ENCODE measurements at places on chromosomes 3 and 15.

- DNase-seq: no peak
Observed at GRCh38 chr15:89978914-89979313, 22.2 kb upstream of the ZNF710 start.

DNA sequence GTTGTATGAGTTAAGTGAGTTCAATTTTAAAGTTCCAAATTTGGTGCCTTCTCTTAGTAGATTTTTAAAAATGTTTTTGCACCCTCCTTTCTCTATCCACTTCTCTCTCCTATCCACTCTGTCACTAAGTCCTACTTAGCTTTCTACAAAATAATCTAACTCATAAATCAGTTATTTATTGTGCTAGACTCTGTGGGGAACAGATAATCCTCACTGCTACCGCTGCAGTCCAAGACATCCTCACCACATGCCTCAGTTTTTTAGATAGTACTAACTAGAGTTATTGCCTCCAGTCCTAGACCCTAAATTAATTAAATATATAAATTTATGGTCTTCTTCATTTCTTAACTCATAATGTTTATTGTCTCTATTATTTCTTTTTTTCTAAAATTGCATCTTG is 576.3 kb downstream of the GRM7 start:
- DNase-seq: no peak

DNA sequence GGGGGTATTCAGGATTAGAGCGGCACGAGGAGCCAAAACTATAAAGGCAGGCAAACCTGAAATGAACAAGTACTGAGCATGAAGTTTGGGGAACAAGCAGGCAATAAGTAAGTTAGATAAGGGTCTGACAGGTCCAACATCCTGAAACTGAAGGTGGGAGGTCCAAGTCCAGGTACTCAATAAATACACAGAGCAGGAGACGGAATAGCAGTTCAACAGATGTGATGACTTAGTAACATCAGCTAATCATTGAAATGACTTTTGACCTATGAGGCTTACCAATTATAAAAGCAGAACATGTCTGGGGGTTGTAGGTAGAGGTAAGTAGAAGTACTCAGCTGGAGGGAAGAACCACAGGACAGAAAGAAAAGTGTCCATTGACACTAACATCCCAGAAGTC is 132.8 kb upstream of the PDZRN3 start:
- DNase-seq: no peak

- DNase-seq: no peak
Observed at GRCh38 chr3:124648551-124648950, 81.7 kb upstream of the UMPS start.

DNA sequence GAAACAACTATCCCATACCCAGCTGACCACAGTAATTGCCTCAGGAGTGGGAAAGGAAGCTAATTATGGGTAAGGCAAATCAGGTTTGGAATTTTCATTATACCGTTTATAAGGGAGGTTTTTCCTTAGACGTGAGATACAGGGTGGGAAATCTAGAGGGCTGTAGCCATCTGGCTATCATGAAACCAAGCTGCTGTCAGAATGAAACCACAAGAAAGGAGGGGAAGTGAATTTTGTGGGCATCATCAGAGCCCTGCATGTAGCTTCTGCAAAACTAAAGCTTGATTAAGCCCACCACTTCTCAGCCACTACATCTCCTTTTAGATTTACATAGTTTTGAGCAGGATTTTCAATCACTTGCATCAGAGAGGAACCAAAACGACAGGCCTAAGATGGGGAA is 893.5 kb downstream of the TUSC7 start:
- no peak for DNase-seq

- no peak for DNase-seq
Observed at GRCh38 chr3:134104031-134104430, 74.3 kb upstream of the SLCO2A1 start.

DNA sequence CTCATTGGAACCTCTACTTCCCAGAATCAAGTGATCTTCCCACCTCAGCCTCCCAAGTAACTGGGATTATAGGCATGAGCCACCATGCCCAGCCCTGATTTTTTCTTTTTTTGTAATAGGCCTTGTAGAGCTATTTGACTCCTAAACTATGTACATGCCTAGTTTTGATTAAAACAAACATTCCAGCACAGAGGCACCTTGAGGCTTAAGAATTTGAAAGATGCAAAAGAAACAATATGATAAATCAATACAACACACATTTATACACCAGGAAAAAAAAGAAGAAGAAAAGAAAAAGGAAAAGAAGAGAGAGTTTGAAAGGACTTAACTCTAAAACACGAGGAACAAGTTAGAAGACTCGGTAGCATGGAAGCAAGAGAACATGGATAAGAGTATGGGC is 13.9 kb upstream of the FRMD5 start:
- DNase-seq: no peak

GRCh38 chr3:124115279-124115678 is 123.4 kb upstream of the ROPN1 start:
- no peak for DNase-seq

- no peak for DNase-seq
Observed at GRCh38 chr3:71050538-71051258, 532.8 kb downstream of the FOXP1 start.

- DNase-seq: no peak
Observed at GRCh38 chr3:114442246-114442645, 148.4 kb downstream of the TIGIT start.

DNA sequence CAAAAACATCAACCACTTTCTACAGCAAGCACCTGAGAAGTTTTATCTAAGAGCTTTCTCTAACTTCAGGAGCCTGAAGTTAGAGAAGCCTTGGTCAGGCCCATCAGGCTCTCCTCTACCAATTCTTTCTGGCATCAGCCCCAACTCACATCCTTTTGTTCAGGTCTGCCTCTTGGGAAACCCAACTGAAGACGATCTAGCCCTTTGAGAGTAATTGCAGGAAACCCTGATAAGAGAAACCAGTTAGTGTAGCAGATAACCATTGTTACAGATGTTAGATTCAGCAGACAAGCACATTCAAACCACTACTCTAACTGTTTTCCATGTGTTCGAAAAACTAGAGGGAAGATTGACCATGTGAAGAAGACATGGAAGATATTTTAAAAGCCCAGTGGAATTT is 27.0 kb upstream of the DYNC1LI1 start:
- no peak for DNase-seq

DNA sequence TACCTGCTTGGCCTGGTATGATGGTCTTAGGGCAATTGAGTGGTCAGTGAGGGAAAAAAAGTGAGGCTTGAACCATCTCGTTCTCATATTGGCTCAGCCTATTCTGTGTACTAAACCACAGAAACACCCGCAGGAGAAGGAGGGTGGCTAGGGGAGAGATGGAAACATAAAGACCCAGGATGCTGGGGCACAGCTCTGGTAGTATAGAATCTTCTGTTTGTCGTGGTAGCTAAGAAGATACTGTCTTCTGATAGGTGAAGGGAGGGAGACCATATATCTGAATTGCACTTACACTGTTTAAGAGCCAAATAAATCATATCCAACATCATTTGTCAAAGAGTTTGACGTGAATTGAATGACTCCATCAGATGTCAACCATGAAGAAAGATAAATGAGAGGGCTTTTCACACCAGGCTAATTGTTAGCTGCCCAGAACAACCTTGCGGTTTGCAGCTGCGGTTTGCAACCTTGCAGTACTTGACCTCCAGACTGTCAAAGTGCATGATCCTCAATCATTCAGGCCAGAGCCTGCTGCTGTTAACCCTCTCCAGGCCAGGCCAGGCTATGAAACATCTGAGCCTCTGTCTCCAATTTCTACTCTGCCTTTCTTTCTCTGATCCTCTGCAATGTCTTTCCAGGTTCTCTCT is 40.9 kb upstream of the PIK3R4 start:
- no peak for DNase-seq

GRCh38 chr15:98959640-98960007 is 48.0 kb downstream of the PGPEP1L start:
- no peak for DNase-seq

GRCh38 chr15:76439542-76439941 is 103.0 kb downstream of the ISL2 start:
- DNase-seq: no peak

- no peak for DNase-seq
Observed at GRCh38 chr15:94234300-94234699, 2.9 kb downstream of the MCTP2 start.

GRCh38 chr15:52518487-52519371 is 10.0 kb downstream of the MYO5A start:
- DNase-seq: no peak

- DNase-seq: no peak
Observed at GRCh38 chr3:52070724-52071621, 14.6 kb upstream of the DUSP7 start.

DNA sequence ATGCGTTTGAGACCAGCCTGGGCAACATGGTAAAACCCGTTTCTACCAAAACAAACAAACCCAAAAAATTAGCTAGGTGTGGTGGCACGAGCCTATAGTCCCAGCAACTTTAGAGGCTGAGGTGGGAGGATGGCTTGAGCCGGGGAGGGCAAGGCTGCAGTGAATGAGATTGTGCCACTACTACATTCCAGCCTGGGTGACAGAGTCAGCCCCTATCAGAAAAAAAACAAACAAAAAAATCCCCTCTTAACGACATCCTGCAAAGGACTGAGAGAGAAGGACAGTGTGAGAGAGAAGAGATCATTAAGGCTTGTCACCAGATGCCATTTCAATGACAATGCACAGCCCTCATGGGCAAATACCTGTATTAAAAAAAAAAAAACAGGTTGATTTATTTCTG is 266.7 kb upstream of the ATP10A start:
- DNase-seq: no peak

- no peak for DNase-seq
Observed at GRCh38 chr3:148680289-148680688, 17.4 kb upstream of the AGTR1 start.

DNA sequence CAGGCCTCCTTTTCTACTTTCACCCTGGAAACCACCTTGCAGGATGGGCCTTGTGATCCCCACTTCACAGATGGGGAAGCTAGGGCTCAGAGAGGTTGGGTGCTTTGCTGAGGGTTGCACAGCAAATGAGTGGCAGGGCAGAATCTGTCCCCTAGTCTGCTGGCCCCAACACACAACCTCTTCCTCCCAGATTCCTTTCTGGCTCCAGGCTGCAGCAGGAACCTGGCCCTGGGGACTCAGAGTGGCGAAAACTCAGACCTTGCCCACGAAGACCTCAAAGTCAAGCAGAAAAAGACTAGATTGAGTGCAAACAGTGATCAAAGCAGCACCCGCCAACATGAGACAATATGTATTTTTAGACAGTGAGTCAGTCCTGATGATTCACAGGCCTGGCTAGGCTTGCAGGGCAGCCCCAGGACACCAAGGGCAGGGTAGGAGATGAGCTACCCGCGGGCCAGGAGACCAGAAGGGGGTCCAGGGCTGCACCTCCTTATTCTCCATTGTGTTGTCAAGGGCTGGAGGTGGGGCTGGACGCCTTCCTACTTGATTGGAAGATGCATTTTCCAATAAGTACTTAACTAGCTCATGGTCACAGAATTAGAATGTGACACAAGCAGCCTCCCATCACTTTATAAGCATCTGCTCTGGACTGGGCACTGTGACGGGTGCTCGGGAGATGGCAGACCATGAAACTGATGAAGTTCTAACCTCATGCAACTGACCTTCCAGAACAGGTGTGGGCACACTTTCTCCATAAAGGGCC is 23.9 kb downstream of the GOLGA6L2 start:
- no peak for DNase-seq

DNA sequence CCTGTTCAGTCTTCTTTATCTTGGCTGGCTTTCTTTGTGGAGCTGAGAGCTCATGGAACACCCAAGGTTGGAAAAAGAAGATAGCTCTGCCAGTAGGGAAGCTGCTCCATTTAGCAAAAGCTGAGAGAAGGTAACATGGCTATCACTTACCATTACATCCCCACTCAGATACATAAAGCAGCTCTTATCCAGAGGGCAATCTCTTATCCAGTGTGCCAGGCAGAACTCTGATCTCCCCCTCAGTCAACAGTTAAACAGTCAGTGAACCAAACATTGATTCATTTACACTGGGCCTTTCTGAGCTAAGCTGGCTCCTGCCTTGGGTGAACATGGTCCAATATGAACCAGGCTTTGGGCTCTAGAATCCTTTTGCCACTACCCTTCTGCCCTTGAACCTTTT is 624.2 kb downstream of the NTRK3 start:
- DNase-seq: no peak

DNA sequence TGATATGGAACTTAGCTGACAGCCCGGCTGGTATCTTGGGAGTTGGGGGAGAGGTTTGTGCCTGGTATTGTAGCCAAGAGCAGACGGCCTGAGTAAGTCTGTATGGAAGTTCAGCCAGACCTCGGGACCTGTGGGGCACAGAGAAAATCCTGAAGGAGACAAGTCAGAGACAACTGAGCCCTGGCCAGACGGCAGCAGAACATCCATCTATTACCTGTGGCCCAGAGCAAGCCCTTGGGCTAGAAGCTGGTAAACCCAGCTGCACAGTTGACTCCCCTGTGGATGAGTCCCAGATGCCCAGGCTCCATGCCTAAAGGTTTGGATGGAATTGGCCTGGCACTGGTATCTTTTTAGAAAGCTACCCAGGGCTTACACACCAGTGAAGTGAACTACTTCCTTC is 70.4 kb upstream of the DLG1 start:
- no peak for DNase-seq

- DNase-seq: no peak
Observed at GRCh38 chr3:186185194-186185787, 76.4 kb upstream of the ETV5 start.

GRCh38 chr3:190307164-190307545 is 15.1 kb downstream of the CLDN1 start:
- DNase-seq: no peak

- DNase-seq: no peak
Observed at GRCh38 chr15:62147551-62147950, 17.5 kb downstream of the C2CD4B start.

DNA sequence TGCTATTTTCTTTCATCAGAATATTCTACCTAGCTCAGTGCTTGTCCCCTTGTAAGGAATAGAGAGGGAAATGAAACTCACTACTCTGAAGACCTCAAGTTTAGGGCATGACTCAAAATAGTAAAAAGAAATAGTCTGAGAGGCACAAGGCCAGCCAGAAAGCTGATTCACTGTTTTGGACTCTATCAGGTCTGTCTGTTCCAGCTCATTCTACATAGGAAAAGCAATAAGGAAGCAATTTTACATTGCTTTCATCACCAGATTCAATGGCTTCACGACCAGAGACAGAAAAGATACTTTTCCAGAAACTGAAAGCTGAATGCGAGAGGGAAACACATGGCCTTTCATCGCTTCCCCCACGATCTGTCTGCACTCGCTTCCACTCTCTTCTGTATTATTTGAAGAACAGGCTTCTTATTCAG is 276.0 kb downstream of the GBE1 start:
- DNase-seq: no peak

DNA sequence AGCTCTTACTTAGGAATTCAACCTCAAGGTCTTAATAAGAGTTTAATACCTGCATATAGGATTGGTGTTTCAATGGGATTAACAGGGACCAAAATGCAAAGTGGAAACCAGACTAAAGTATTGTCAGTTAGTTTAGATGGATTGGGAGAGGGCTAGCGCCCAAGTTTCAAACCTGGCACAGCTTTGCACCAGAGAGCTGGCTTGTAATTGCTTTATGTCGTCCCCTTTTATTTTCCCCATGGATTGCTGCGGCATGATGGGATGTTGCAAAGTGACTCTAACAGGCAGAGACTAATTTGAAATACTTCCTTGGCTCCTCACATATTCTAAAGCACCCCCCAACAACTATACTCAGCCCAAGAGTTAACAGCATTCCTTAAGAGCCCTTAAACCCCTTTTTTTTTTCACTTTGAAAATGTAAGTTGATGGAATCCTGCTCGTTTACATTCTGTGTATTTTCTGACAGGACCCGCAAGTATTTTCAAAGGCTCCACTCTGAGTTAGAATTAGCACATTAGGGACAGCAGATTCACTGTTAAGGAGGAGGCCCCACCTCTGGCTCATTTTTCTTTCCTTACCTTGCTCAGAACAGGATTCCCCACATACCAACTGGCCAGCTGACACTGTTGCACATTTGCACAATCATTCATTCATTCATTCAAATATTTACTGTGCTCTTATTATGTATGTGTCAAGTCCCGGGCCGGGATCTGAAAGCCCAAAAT is 214.2 kb downstream of the ERC2 start:
- DNase-seq: no peak

All from activated CD8-positive, alpha-beta memory T cell treated with anti-CD3 and anti-CD28 coated beads for 24 hours (primary cell).